ENCODE measurements at places on chromosomes 5 and 9.

- DNase-seq: peak; percentile 60
Measured at GRCh38 chr9:137534256-137535119, 15.7 kb downstream of the PNPLA7 start.

DNA sequence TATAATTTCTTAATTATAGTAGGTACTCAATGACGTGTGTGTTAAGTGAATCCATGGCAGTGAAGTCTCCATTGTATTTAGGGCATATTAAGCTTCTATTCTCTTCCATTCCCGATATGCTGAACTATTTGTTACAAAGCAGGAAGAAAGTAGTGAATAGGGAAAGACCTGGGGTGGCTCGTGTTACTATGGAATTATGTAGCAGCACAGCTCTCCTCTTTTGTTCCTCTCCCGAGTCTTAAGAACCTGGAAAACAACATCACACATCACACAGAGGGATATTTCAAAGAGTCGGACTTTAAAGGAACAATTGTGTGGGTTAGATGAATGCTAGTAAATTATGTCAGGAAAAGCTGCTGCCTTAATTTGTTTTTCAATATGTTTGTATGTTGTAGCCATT, 131.8 kb downstream of the PCSK5 start:
- DNase-seq: no peak

GRCh38 chr5:66142417-66142816, 1.7 kb upstream of the SREK1 start:
- DNase-seq: no peak

GRCh38 chr5:31417512-31417911, 114.4 kb downstream of the DROSHA start:
- DNase-seq: no peak

DNA sequence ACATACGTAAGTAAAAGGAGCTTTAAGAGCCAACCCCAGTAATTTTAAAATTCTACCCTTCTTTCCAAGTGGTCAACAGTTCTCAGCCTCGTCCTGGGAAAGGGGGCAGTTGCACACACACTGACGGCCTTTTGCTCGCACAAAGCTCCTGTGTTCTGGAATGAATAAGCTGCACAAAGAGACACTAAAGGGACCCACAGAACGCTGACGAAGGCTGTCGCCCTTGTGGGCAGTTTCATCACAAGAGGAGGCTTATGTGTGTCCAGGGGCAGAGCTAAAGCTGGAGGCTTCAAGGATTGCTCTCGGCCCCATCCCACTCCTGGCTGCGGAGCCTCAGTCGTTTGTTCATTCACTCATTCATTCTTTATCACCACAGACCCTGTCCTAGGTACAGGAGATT, 67.0 kb upstream of the NEK6 start:
- no peak for DNase-seq

DNA sequence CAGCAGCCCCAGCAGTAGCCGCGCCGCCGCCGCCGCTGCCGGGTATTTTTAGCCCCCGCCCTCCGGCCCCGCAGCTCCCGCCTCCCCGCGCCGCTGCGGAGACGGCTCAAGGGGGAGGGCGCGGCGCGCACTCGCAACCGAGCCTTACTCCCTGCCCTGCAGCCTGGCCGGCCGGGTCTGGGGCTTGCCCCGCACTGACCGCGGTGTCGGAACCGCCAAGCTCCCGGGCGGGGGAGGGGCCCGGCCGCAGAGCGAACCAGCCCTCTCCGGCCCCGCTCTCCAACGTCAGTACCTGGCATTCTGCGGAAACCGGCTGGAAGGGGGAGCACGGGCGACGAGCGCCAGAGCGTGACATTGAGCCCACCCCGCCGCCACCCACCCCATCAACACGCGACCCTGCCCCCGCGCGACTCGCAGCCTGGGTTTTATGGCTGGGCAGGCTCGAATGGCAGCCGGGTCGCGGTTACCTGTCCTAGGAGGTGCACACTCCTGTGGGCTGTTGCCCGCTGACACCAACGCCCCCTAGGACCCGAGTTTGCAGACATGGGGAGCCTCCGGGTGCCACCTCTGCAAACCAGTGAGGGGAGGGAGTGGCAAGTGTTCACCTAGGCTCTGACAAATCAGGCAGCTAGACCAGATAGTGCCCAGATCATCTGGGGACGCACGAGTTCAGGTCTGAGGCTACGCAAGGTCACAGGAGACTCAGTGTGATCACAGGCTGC, at the start of gene ACSL6:
TSS of gene ACSL6 (minus strand) at position 37 of the 722 bp plus-strand sequence. CDS start 105 bp downstream, outside the sequence.
- no peak for DNase-seq

- no peak for DNase-seq
Measured at GRCh38 chr5:101425339-101425859, 522.3 kb upstream of the ST8SIA4 start.

DNA sequence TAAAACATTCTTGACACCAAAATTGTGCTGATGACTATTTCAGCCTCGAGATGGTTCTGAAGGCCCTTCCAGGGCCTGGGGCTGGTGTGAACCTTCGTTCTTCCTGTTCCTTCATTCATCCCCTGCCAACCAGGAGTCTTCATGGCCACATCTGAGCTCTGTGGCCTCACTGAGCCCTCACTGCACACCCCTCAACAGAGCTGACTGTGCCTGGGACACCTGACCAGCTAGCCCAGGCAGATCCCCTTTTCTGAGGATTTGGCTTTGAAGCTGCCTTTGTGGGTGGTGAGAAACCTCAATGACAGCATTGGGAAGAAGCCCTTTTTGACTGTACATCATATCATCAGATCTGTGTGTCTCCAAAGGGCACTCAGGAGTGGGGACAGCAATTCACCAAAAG, 13.8 kb downstream of the AK8 start:
- DNase-seq: no peak

DNA sequence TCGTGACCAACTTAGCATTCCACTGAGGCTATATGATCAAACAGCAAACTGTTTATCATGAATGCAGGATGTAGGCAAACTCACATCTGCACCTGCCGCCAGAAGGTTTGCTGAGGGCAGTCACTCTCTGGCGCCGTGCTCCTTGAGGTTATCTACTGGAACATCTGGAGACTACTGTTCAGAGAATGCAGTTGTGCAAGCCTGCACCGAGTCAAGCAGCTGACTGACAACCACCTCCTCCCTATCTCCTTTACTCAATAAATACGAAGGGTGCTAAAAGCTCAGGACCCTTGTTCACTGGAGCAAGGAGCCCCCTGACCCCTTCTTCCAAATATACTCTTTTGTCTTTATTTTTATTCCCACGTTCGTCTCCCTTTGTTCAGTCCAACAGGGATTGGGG, 27.1 kb downstream of the CCDC125 start:
- DNase-seq: no peak
